ENCODE measurements at places on chromosomes 13 and 19. TPM values are rescaled to one million over a fixed set of nuclear protein-coding genes. Genes with fewer than 3 reads are reported as not detected.

Gene IZUMO2
- not detected for total RNA-seq

Gene RYR1
- 3.5 TPM for total RNA-seq

Gene FGF14
- total RNA-seq: not detected

Gene NCAN
- total RNA-seq: not detected

Gene C1QTNF9B
- not detected for total RNA-seq

Gene CNFN
- 2.6 TPM for total RNA-seq

Gene SULT2B1
- total RNA-seq: not detected

Gene JSRP1
- not detected for total RNA-seq

Gene CEACAM3
- total RNA-seq: not detected

Gene PCP2
- total RNA-seq: not detected

Gene CLDND2
- total RNA-seq: not detected

DNA sequence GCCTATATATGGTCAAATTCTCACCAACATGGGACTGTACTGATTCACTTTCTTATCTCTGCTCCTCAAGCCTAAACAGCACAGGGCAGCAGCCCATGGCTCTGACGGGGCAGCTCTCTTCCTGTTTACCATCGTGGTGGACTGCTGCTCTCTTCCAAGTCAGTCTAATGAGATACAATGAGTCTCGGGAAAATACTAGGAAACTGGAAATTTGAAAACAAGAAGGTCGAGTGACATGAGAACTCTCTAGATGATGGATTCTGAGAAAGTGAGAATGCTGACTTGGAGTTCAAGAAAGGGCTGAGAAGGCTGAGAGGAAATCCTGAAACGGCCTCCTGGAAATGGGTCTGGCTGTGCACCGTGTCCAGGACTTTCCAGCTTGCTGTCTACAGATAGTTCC, 122.8 kb upstream of the ARGLU1 start:
- DNase-seq: no peak

DNA sequence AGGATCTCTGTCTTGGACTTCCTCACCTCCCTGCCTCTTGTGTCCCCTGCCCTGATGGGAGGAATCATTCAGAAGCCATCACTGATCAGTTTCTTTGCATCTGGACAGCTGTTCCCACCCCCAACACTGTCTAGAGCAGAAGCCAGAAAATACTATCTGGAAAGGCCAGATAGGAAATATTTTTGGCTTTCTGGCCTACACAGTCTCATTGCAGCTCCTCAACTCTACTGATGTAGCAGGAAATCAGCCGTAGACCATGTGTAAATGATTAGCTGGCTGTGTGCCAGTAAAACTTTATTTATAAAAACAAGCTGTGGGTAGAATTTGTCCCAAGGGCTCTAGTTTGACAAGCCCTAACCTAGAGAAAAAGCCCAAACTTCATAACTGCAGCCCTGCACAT, 5.6 kb downstream of the SIGLEC7 start:
- DNase-seq: no peak

DNA sequence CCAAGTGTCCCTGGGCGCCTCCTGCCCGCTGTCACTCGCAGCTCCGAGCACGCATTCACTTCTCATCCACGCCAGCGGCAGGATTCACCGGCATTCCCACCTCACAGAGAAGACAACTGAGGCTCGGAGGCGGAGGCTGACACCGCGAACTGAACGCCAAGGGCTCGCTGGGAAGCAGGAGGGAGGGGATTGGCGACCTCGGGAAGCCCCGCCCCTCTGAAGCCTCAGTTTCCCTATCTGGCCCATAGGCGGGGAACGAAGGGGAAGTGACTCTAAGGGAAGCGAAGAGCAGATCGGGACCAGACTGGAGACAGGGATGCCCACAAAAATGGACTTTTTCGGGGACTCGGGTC, 256 bp downstream of the MICOS13 start:
- no peak for DNase-seq

GRCh38 chr13:18964942-18965341, 216.7 kb downstream of the TUBA3C start:
- no peak for DNase-seq

- no peak for DNase-seq
These were observed 15.7 kb downstream of the ZNF627 start for GRCh38 chr19:11612816-11613511.

DNA sequence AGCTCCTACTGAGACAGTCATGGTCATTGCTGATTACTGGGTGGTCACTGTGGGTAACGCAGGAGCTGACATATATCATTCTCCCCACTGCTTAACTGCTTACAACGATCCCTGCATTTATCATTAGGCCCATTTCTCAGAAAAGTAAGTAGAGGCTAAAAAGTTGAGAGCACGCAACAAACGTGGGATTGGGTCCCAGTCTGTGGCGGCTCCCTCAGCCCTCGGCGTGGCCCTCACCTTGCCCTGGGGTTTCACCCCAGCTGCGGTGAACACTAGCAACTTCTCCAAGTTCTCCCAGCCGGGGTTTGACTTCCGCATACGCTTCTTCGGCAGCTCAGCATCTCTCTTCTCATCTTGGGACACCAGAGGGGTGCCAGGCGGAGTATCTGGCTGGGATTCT, 2.5 kb downstream of the PNKP start:
- no peak for DNase-seq

DNA sequence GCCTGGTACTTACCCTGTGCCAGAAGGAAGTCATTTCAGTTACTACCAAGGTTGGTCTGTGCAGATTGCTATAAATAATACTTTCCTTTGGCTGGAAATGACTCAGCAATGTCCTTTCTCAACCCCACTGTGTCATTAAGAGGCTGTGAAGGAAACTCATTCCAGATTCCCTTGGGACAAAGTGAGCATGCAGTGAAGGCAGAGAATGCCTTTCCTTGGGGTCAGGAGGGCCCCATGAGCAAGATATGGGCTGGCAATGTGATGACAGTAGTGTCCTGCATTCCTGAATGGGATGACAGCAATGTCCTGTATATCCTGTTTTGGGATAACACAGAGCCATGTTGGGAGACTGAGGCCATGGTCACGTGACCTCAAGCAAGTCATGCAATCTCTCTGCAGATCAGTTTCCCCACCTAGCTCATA, 213.1 kb upstream of the TMTC4 start:
- DNase-seq: no peak

- DNase-seq: no peak
These were observed 1.0 kb upstream of the HAMP start for GRCh38 chr19:35281303-35281702.

DNA sequence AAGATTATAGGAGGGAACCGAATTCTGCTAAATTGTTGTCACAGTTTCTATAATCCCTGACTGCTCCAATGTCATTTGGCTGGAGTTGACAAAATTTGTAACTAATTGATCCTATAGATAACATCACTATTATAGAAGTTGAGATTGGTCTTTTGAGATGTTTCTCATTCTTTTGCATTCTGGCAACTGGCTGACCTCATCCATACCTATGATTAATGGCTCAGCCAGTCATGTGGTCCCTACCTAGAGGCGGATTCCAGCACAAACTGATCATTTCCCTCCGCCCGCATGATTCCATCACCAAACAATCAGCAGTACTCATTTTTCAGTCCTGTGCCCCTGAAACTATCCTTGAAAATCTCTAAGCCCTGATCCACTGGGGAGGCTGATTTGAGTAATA, 4.2 kb downstream of the PSG2 start:
- DNase-seq: no peak

DNA sequence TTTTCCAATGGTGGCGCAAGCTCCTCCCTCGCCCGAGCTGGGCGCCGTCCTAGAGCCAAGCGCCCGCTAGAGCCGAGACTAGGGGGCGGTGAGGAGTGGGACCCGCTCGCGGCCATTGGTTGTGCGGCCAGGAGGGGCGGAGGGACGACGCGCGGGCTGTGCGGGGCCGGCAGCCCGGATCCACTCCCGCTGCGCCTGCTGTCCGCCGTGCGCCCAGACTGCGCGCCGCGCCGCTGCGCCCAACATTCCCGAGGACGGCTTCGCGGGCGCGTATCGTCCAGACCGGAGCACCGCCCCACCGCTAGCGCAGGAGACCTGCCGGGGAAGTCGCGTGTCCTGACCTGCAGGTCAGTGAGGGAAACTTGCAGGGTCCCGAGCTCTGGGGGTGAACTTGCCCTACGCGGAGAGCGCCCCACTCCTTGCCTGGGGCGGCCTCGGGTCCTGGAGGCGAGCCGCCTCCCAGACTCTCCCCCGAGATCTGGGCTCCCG, at the start of gene SERTM1:
Gene SERTM1 (plus strand): TSS at position 183 of the 489 bp plus-strand sequence. CDS start 21,059 bp downstream, outside the sequence.
- peak; percentile 74 for DNase-seq

DNA sequence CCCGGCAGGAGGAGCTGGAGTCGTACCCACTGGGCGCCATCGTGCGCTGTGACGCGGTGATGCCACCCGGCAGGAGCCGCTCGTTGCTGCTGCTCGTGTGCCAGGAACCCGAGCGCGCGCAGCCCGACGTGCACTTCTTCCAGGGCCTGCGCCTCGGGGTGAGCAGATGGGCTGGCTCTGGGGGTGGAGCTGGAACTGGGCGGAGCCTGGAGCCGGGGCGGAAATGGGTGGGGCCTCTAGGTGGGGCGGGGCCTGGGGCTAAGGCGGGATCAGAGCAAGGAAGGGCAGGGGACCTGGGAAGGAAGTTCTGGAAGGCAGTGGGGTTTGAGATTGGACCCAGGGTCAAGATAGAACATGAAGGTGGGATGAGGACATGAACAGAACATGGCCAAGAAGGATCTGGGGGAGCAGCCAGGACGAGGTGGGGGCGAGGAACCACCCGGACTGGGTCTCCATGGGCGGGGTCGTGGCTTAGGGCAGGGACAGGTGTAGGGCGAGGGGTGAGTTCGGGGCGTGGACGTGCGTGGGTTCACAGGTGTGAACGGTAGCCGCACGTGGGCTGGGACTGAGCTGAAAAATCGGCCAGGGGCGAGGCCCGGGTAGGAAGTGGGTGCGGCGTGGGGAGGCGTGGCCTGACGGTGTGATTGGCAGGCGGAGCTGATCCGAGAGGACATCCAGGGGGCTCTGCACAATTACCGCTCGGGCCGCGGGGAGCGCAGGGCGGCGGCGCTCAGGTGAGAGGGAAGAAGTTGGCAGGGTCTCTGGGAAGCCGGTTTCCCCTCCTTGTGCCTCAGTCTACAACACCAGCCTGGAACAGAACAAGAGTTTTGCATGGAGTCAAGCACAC, 4.7 kb downstream of the EPS8L1 start:
- peak; percentile 44 for DNase-seq

DNA sequence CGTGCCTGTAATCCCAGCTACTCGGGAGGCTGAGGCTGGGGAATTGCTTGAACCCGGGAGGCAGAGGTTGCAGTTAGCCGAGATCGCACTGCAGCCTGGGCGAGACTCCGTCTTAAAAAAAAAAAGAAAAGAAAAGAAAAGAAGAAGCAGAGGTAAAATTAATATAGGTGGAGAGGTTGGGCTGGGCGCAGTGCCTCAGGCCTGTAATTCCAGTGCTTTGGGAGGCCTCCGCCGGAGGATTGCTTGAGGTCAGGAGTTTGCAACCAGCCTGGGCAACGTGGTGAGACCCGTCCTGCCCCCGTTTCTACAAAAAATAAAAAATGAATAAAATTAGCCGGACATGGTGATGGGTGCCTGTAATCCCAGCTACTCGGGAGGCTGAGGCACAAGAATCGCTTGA, 912 bp upstream of the TUBA3C start:
- no peak for DNase-seq

- peak; percentile 92 for DNase-seq
These were observed 181.8 kb downstream of the KATNAL1 start for GRCh38 chr13:30125422-30126073.

DNA sequence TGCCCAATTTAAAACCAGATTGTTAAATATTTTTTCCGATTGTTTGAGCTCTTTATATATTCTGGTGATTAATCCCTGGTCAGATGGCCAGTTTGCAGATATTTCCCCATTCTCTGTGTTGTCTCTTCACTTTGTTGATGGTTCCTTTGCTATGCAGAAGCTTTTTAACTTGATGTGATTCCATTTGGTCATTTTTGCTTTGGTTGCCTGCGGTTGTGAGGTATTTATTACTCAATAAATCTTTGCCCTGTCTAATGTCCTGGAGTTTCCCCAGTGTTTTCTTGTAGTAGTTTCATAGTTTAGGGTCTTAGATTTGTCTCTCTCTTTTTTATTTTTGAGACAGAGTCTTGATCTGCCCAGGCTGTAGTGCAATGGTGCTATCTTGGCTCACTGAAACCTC, 23.8 kb upstream of the LMO7 start:
- DNase-seq: no peak

DNA sequence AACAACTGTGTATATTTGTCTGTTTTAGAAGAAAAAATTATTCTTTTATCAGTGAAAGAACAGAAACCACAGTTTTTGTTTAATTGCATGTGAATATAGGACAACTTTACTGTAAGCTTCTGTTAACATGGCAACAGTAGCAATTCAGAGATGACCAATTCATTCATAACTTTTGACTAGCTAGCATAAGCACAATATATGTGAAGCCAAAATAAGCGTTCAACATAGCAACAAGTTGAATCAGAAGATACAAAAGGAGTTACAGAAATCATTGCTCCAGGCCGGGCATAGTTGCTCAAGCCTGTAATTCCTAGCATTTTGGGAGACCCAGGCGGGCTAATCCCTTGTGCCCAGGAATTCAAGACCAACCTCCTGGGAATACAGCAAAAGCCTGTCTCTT, 197.1 kb upstream of the GPC6 start:
- DNase-seq: no peak

GRCh38 chr13:73054712-73055111, 4.1 kb upstream of the KLF5 start:
- DNase-seq: no peak

GRCh38 chr13:96415831-96416385, 326.0 kb downstream of the HS6ST3 start:
- DNase-seq: no peak

DNA sequence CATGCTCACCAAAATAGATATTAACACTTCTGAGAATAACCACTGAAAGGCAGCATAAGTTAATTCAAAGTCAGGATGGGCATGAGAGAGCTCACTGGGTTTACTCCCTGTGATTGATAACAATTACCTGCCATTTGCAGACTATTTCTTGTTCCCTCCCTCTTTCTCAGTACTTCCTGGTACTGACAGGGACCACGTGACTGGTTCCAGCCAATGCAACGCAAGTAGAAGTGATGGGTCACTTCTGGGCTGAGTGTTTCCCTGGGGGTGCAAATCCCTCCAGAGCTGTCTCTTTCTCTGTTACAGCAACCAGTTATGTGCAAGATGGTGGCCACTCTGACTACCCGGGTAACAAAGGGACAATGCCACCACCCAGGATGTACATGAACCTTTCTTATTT, 118.8 kb downstream of the EFNB2 start:
- no peak for DNase-seq

- DNase-seq: no peak
These were observed 15.1 kb upstream of the CACNG8 start for GRCh38 chr19:53947624-53948023.

DNA sequence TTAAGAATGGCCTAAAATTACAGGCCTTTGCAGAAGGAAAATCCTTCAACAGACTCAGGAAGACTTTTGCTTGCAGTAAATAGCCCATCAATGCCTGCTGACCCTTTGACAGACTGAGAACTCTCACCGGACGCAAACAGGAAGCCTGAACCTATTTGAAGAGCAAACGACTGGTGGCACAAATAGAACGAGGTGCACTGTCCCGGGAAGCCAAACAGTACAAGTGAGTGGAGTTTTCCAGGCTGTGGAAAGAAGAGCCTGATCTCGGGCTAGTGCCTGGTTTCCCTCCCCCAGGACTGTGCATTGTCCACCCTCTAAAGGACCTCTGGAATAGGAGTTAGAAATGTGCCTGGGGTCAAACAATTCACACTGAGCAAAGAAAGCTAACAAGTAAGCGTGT, 165.5 kb downstream of the FGF14 start:
- DNase-seq: no peak
